ENCODE measurements at places on chromosomes 2 and 18.

- no peak for DNase-seq
Measured at GRCh38 chr2:114170070-114170469, 272.4 kb upstream of the DPP10 start.

- DNase-seq, result no peak
Measured at GRCh38 chr18:9866627-9867026, 19.1 kb upstream of the TXNDC2 start.

GRCh38 chr2:54106631-54107454 is 8.6 kb upstream of the ACYP2 start:
- DNase-seq, result peak; percentile 25

- DNase-seq, result no peak
Measured at GRCh38 chr2:84925336-84925723, 19.9 kb downstream of the TMSB10 start.

GRCh38 chr2:122100756-122101155 is 345.3 kb downstream of the TSN start:
- no peak for DNase-seq

GRCh38 chr18:75783566-75784281 is 356.2 kb upstream of the SMIM21 start:
- DNase-seq, result no peak

GRCh38 chr2:219384083-219384713 is 3.5 kb downstream of the DNPEP start:
- no peak for DNase-seq

GRCh38 chr2:71243634-71244301 is 16.9 kb upstream of the PAIP2B start:
- no peak for DNase-seq

DNA sequence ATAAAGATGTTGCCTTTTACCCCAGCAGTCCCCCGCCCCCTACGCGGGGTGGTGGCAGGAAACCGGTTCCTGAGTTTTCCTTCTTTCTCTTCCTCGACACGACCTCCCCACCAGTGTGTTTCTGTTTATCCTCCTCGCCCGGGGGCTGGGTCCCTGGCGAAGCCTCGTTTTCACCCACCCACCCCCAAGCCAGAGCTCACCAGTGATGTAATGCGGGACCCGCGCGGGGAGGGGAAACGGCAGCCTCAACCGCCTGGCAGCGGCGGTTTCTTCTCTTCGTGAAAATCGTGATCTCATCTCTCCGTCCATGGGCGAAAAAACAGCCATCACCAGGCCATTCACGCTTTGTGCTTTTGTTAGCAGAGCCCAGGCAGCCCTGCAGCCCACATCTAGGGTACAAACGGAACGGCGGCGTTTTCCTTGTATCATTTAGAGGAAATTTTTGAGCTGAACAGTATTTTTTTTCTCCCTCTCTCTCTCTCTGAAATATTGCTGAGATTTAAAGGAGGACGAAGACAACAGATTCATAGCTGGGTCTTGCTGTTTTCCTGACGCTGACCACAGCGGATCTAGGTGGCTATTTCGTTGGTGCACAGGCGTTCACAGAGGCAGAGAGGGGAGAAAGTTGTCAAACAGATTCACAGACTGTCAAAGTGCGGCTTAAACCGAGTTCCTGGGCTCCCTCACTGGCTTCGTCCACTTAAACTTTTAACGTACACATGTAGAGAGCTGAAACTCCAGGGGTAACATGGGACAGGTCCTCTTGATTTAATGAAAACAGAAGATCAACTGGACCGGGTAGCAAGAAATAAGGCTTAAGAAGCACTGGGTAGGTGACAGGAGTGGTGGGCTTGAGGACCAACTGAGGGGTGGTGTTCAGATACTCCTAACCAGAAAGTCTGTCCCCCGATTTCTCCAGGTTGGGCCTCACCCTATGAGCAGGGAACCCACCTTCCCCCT is 21.9 kb upstream of the PAX3 start:
- DNase-seq, result peak; percentile 46

DNA sequence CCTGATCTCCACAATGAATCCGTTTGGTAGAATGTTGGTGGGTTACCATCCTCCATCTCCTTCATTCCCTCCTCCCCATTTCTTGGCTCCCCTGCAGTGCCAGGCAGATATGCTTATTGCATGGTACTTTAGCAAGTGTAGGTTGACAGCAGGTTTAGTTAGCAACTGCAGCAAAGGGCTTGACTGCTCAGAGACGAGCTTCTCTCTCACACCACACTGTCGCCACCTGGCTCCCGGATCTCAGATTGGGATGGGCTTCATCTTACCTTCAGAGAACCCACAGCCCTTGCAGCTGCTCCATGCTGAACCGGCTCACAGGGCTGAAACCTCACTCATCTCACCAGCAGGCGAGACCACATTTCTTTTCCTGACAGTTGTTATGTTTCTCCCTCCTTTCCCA is 88.8 kb downstream of the VWA3B start:
- peak; percentile 23 for DNase-seq

- no peak for DNase-seq
Measured at GRCh38 chr18:57970356-57971095, 73.5 kb upstream of the NEDD4L start.

- DNase-seq, result no peak
Measured at GRCh38 chr2:59083075-59083828, 842.1 kb upstream of the FANCL start.

DNA sequence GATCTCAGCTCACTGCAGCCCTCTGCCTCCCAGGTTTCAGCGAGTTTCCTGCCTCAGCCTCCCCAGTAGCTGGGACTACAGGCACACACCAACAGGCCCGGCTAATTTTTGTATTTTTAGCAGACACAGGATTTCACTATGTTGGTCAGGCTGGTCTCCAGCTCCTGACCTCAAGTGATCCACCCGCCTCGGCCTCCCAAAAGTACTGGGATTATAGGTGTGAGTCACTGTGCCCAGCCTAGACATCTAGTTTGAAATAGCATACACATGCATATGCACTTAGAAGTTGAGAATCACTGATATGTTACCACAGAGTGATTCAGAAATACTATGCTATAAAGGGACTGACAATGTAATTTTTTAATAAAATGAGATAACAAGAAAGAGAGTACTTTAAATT is 69.8 kb upstream of the CDKL4 start:
- no peak for DNase-seq

DNA sequence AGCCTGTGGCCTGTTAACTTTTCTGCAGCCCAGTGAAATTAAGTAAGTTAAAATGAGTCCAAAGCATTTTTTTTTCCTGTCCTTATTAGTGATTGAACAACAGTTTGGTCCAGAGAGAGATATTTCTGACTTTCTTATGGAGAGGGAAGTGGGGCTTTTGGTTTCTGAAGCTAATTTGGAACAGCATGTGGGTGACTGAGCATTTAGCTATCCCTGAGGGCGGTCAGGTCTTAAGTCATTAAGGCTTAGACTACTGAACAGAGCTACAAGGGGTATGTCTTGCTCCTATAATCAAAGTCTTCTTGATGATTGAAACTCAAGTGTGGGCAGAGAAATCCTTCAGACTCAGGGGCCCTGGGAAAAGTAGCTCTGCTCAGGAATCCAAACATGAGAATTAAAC is 14.0 kb downstream of the ARHGAP25 start:
- DNase-seq, result no peak

- DNase-seq, result no peak
Measured at GRCh38 chr2:175836361-175836760, 165.7 kb downstream of the LNPK start.

GRCh38 chr2:103293067-103293741 is 531.4 kb downstream of the TMEM182 start:
- no peak for DNase-seq

- no peak for DNase-seq
Measured at GRCh38 chr2:109454304-109454703, 159.5 kb downstream of the SEPTIN10 start.

DNA sequence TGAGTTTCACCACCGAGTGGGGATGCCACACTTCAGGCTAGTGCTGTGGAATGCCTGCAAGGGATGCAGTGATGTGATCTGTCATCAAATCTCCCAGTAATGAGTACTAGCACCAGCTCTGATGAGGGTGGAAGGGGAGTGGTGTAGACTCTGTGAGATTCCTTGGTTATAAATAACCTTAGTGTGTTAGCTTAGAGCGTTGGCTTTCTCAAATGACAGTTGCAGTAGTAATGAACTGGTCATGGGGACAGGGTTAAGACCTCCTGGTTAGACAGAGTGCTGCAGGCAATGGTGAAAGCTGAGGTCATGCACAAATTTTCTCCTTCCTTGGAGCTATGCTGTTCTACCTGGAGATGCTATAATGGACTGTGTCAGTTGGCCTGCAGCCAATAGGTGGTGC is 1063.4 kb upstream of the CRIM1 start:
- no peak for DNase-seq

GRCh38 chr2:20135631-20136050 is 84.2 kb upstream of the LAPTM4A start:
- peak; percentile 80 for DNase-seq

DNA sequence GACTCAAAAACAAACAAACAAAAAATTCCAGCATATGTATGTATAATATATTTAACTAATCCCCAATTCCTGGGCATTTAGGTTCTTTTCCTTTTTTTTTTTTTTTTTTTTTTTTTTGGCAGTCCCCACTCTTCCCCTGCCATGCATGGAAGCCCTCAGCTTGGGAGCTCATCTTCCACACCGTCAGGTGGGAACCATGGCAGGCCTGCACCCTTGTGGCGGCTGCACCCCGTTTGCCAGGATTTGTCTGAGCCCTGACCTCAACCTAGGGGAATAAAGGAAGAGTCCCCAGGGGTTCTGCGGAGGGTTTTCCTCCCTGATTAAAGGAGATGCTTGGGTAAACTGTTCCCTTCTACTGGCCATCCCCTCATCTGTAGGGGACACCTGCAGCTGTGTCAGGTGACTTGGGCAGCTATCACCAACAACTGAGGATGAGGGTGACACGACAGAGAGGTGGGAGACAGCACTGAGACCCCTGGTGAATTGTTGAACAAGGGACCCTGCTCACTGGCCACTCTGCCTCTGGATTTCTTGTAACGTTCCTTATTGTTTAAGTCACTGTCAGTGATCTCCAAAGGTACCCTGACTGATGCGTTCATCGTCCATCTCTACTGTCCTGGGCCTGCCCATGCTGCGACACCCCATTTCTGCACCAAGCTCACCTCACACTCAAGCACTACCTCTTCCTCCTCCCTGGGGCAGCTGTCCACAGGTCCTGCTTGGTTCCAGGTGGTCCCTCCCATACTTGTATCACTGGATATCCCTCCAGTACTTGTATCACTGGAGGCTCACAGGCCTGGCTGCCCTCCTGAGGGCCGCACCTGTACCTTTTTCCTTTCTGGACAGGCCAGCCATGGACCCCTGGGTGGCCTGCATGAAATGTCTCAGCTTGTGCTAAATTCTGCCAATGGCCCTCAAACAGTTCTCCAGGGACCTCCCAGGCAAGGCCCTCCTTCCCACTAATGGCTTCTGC is 14.5 kb downstream of the TMEM185B start:
- DNase-seq, result peak; percentile 9

- no peak for DNase-seq
Measured at GRCh38 chr18:25332002-25332401, 20.0 kb downstream of the ZNF521 start.

- no peak for DNase-seq
Measured at GRCh38 chr2:167196461-167197252, 308.4 kb downstream of the XIRP2 start.

- DNase-seq, result no peak
Measured at GRCh38 chr18:55224086-55224625, 264.9 kb upstream of the CCDC68 start.

- DNase-seq, result no peak
Measured at GRCh38 chr2:14425869-14426268, 206.6 kb upstream of the LRATD1 start.

GRCh38 chr2:210046851-210047500 is 44.5 kb downstream of the RPE start:
- no peak for DNase-seq

Data from GM13977 (cell line).